Natural killer cell (primary cell): ENCODE measurements at places on chromosomes 2 and 18. TPM values are rescaled to one million over a fixed set of nuclear protein-coding genes. Genes with fewer than 3 reads are reported as not detected.

The REG1B gene
- not detected for total RNA-seq

The CAVIN2 gene
- 1.9 TPM for total RNA-seq

The CCDC150 gene
- total RNA-seq = 2.3 TPM

The WNT6 gene
- total RNA-seq = not detected

The MAP3K19 gene
- not detected for total RNA-seq

The FAHD2A gene
- 22.0 TPM for total RNA-seq

The HOXD4 gene
- total RNA-seq = not detected

The GLI2 gene
- total RNA-seq = not detected

The RAX gene
- not detected for total RNA-seq

The OTOS gene
- not detected for total RNA-seq

The ALKAL2 gene
- total RNA-seq = 2.0 TPM

The MTCL1 gene
- 0.43 TPM for total RNA-seq

The CAPN14 gene
- total RNA-seq = not detected

The TMEFF2 gene
- not detected for total RNA-seq

The DLX1 gene
- total RNA-seq = not detected

The NYAP2 gene
- not detected for total RNA-seq

The C2orf15 gene
- 1.9 TPM for total RNA-seq

The TEX261 gene
- total RNA-seq = 30.3 TPM

The TMEM37 gene
- total RNA-seq = not detected

The RDH14 gene
- total RNA-seq = 8.7 TPM

The MAL gene
- 3.3 TPM for total RNA-seq

The ZAP70 gene
- total RNA-seq = 1,008 TPM

The PKDCC gene
- not detected for total RNA-seq
